ENCODE measurements at places on chromosomes 13 and 19. TPM values are rescaled to one million over a fixed set of nuclear protein-coding genes. Genes with fewer than 3 reads are reported as not detected.

DNA sequence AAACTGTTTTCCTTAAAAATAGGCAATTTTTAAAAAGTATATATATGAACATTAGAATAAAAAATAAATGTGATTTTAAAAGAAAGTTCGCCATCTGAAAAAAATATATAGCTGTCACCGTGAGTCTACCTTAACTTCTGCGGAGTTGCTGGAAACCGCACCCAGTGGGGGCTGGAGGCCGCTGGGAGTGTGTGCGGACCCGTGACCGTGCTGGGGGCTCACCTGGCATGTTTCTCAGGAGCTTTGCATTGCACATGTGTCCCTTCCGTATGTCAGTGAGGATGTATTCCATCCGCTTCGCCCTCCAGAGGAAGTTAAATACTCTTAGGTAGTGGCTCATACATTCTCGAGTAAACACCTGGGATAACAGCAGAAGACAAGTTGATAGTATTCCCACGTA lies 71.7 kb downstream of the TUBGCP3 start:
- H3K36me3 ChIP-seq: peaks cover 15% of the 10 kb centered on the region
- no peak overlapping the region for H3K4me3 ChIP-seq
- no peaks in the 10 kb centered on the region for H3K4me1 ChIP-seq
- no peak overlapping the region for H3K27ac ChIP-seq
- no peaks in the 10 kb centered on the region for H3K27me3 ChIP-seq
- no peak for DNase-seq

DNA sequence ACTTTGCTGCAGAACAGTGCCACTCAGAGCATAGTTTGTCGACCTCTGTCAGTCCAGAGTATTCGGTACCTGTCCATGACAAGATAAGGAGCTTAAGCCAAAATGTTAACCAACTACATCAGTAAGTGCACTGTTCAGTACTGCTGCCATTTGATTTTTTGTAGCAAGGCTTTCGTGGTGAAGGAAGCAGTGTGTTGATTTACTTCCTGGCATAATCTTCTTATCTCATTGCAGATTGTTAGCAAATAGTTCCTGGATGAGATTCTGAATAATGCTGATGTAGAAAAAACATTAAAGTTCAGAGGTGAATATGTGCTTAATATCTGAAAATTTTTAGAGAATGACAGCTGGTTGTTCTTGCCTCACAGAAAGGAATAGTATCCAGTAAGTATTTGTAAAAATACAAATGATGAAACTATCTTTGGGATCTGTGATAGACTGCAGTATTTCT lies 85.7 kb downstream of the LRRC63 start:
- no peaks in the 10 kb centered on the region for H3K27me3 ChIP-seq
- H3K36me3 ChIP-seq: no peaks in the 10 kb centered on the region

DNA sequence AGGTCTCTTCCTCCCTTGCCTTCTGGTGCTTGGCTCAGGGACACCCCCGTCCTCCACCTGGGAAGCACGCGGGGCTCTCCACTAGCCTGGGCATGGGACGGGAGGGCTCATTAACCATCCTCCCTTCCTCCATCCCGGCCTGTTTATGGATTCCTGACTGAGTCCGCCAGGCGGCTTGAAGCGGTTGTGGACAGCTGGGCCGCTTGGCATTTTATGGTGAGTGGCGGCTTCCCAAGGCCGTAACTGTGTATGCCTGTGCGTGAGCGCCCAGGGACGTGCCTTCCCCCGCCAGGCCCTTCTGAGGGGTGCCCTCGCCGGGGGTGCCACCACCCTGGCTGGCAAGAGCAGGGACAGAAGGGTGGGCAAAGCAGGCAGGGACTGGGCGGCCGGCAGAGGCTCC lies 202.8 kb downstream of the URI1 start:
- H3K4me1 ChIP-seq: no peaks in the 10 kb centered on the region
- DNase-seq: no peak
- H3K36me3 ChIP-seq: no peaks in the 10 kb centered on the region
- H3K27me3 ChIP-seq: no peaks in the 10 kb centered on the region

MCEMP1 gene
- not detected for total RNA-seq

CNMD gene
- total RNA-seq: not detected
